Stimulated activated CD8-positive, alpha-beta memory T cell treated with anti-CD3 and anti-CD28 coated beads, Interleukin-15, amount 100 ng/mL, for 4 hours (primary cell): ENCODE measurements at places on chromosomes 7 and 10.

DNA sequence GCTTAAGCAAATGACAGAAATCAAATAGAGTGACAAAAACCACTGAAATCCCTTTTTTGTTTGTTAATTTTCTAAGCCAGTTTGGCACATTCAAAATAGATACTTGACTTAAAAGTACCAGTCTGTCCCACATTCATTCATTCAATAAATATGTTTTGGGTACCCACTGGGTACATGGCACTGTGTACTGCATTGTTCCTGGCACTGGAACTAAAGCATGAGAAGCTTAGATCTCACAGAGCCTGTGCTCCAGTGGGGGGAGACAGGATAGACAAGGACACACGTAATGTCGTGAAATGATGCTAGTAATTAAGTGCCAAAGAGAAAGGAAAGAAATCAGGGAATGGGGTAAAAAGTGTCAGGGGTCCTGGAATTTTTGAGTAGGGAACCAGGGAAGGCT, 13.0 kb downstream of the MTURN start:
- no peak for DNase-seq

GRCh38 chr10:61068471-61068870, 124.5 kb upstream of the RHOBTB1 start:
- DNase-seq = no peak

GRCh38 chr10:130844310-130844709, 467.2 kb downstream of the TCERG1L start:
- no peak for DNase-seq

DNA sequence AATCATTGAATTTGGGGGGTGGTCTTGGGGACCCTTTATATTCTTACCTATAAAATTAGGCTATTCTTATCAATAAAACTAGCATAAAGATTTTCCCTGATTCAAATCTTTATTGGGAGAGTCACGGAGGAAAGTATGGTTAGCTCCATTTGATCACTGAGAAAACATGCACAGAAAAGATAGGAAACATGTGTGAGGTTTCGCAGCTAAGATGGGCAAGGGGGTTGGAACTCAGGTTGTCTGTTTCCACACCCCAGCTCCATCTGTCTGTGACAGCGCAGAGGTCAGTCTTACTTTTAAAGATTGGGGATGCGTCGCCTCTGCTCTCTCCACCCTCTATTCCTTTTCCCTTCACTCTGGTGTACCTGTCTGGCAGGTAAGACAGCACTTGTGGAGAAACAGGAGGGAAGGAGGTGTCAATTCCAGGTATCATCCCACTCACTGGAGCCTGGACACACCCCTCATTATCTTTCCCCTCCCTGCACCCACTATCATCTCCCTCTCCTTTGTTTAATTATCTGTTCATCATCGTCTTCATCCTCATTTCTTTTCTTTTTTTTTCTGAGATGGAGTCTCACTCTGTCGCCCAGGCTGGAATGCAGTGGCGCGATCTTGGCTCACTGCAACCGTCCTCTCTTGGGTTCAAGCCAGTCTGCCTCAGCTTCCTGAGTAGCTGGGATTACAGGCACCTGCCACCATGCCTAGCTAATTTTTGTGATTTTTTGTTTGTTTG, 2.4 kb upstream of the DENND10 start:
- DNase-seq = no peak

DNA sequence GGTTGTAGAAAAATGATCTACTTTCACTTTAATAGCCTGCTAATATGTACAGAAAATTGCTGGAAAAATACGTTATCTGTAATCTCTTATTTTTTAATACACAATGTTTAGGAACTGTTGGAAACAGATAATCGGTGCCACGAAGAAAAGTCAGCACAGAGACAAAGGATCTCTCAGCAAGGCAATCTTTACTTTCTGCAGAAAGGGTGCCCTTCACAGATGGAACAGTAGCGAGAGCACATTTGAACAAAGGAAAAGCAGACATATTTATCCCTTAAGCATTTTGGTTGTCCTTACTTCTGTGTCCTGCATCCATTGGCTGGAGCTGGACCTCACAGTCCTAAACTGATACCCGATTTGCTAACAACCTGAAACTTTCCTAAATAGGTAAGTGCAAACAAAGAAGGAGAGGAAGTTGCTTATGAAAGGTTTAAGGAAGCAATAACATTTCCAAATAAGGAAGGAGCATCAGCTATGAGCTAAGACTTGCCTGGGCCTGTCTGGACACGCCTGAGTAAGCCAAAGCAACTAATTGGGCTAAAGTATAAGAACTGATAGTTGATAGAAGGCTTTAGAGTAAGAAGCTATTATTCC, 640.0 kb downstream of the SH2D4B start:
- DNase-seq = no peak

- DNase-seq = no peak
Measured at GRCh38 chr10:132593900-132594876, 56.6 kb downstream of the INPP5A start.

DNA sequence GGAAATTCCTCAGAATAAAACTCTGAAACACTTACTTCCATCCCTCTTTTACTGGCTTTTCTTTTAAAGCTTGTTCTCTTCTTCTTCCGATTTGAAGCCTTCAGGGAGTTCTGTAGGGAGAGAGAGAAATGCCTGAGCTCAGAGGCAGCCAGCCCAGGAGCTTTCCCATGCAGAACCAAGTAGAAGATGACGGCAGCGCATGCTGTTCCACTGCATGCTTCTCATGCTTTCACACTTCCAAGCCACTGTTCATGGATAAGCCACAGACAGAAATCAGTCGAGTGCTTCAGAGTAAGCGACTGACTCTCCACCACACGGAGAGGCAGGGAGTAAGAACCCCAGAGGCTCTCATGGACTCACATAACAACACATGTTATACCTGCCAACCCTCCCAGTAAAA, 237.3 kb downstream of the DGKI start:
- no peak for DNase-seq

DNA sequence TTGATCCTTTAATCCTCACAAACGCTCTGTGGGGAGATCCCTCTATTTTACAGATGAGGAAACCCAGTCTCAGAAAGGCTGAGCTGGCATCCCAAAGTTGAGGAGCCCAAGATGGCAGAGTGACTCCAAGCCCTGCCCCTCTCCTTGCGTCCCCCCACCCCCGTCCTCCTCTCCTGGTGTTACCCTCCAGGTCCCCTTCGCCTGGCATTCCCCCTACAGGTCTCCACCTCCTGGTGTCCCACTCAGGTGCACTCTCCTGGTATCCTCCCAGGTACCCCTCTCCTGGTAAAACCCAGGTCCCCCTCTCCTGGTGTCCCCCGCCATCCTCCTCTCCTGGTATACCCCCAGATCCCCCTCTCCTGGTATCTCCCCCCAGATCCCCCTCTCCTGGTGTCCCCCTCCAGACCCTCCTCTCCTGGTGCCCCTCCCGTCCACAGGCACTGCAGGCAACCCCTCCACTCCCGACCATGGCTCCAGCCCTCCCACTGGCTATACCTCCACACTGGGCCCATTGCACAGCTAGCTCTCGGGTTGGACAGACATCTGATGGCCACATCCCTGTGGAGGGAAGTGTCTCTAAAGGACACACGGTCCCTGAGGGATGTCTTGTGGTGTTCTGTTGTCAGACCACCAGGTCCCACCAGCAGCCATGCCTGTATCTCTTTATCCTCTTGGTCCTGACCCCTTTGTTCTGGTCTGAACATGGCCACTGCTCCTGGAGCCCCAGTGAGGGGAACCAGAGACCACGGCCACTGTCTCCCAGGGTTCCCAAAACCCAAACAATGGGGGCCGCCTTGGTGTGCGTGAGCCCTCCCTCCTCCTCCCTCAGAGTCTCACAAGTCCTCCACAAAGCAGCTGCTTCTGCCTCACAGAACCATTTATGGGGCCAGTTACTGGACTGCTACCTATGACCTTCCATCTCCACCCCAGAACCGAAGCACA, 37.2 kb downstream of the CALML3 start:
- no peak for DNase-seq

GRCh38 chr7:27188386-27189294, 3.6 kb upstream of the HOXA11 start:
- DNase-seq = no peak

GRCh38 chr7:134828361-134828760, 48.9 kb downstream of the CALD1 start:
- DNase-seq = no peak

DNA sequence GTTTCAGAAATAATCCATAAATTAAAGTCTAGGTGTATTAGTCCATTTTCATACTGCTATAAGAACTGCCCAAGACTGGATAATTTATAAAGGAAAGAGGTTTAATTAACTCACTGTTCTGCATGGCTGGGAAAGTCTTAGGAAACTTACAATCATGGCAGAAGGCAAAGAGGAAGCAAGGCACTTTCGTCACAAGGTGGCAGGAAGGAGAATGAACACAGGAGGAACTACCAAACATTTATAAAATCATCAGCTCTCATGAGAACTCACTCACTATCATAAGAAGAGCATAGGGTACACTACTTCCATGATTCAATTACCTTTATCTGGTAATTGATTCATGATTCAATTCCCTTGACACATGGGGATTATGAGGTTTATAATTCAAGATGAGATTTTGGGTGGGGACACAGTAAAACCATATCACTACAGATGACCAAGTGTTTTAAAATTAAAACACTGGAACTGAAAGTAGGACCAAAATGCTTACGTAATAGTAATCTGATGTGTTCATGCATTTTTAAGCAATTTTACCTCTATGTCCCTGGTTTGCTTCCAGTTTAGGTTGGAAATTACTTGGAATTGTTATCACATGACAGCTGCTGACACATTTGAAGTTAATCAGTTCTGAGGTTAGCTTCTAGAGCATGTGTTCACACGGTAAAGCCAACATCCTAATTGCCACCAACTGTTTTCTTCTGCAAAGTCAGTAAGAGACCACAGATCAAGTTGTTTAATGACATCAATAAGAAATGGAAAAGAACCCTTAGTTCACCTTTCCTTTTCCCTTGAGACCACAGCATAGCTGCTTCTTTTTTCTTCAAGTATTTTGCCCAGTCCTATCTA, 48.4 kb upstream of the SEMA3C start:
- DNase-seq = no peak

- no peak for DNase-seq
Measured at GRCh38 chr7:17159500-17160037, 138.9 kb upstream of the AHR start.

- no peak for DNase-seq
Measured at GRCh38 chr7:70739646-70740210, 392.2 kb upstream of the GALNT17 start.

DNA sequence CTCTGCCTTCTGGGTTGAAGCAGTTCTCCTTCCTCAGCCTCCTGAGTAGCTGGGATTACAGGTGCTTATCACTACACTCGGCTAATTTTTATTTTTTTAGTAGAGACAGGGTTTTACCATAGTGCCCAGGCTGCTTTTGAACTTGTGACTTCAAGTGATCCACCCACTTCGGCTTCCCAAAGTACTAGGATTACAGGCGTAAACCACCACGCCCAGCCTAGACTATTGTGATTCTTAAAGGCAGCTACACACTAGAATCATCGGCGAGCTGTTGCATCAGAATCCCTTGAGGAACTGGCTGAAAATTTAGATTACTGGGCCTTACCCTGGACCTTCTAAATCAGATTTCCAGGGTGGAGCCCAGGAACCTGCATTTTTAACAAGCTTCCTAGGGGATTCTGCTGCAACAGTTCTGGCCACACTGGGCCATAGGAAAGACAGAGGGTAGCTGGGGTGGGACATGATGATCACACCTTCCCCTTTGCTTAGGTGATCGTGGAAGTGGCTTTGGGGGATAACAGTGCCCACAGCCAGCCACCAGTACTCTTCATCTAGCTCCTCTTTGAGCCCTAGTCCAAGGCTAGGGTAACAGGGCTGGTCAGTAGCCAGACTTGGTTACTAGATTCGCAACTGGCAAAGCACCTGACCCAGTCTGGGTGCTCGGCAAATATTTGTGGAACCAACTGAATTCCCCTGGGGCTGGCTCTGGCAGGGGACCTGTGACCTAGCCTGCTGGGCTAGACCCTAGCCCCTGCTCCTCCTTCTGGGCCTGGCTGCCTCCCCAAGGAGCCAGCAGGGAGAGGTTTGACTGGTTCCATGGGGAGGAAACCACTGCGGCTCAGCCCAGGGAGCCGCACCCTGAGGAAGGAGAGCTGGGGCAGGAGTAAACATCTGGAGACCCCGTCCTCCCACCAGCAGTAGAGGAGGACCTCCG, 67.1 kb upstream of the DUSP5 start:
- no peak for DNase-seq

GRCh38 chr10:112507046-112507445, 60.0 kb downstream of the VTI1A start:
- DNase-seq = no peak

- DNase-seq = no peak
Measured at GRCh38 chr10:110360857-110361474, 56.2 kb upstream of the SMNDC1 start.

DNA sequence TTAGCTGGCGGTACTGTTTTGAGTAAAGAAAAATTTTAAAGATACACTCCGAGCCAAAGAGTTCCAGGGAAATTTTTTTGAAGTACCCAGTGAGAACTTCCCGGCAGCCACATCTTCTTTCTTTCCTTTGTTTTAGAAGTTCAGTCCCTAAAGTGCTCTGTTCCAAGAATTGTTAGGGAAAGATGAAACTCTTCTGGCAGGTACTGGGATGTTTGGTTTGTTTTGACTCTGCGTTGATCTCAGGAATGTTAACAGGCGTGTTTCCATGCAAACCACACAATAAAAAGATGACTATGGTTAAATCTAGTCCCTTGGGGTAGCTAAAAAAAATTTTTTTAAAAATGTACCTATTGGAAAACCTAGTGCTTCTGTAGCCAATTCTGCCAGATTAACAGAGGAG, 224.7 kb upstream of the PHYHIPL start:
- no peak for DNase-seq

- no peak for DNase-seq
Measured at GRCh38 chr7:139842401-139843210, 13.5 kb downstream of the TBXAS1 start.
